ENCODE measurements at places on chromosomes 7 and 10.

GRCh38 chr10:43260117-43260761 lies 6.6 kb downstream of the RASGEF1A start:
- peak; percentile 48 for DNase-seq

DNA sequence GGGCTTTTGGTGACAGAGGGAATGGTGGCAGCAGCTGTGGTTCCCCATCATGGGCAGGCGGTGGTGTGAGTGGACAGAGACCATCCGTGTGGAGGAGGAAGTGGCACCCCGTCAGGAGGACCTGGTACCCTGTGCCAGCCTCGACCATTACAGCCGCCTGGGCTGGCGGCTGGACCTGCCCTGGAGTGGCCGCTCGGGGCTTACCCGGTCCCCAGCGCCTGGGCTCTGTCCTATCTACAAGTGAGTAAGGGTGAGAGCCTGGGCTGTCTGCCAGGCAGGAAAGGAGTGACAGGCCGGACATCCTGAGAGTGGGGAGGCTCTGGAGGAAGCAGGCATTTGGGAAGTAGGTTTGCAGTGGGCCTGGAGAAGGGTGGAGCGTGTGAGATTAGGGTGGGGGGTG lies 2.9 kb upstream of the ZNF467 start:
- peak; percentile 11 for DNase-seq

- DNase-seq: no peak
These were observed 5.4 kb upstream of the GRM8 start for GRCh38 chr7:127258111-127258510.

DNA sequence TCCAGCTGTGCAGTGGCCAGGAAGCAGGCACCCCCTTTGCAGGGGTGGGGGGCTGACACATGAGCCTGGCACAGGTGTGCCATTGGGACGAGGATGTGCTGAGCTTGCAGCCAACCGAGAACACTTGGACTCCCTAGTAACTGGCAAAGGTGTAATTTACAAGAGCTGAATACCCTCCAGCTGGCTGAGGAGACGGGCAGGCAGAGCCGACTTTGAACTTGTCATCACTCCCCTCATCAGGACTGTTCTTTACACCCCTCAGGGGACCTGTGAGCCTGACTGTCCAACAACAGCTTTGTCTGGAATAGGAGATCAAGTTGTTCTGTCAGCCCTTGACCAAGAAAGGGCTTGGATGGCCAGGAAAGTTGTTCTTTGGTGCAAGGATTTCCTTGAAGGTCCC lies 61.2 kb downstream of the CDH23 start:
- no peak for DNase-seq

- DNase-seq: no peak
These were observed 403.7 kb downstream of the RPS24 start for GRCh38 chr10:78437407-78437768.

DNA sequence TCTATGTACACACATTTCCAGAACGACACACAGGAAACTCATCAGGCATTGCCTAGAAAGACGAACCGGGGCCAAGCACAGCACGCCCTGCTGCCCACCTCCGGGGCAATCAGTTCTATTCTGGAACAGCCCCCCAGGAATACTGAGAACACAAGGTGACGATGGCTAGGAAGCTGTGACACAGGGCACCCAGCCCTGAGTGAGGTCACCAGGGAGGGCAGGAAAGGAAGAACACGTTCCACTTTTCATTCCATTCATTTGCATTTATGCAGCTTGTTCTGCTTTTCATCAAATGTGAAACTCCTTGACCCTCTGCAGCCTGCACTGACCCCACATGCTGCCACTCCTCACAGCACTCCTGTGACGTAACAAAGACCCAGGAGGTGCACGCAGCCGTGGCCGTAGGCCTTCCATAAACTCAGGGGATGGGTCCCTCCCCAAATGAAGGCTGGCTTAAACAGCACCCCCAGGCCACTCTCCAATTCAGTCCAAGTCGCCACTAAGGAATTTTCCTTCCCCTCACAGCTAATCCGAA lies 28.9 kb downstream of the MAD1L1 start:
- DNase-seq: peak; percentile 6

DNA sequence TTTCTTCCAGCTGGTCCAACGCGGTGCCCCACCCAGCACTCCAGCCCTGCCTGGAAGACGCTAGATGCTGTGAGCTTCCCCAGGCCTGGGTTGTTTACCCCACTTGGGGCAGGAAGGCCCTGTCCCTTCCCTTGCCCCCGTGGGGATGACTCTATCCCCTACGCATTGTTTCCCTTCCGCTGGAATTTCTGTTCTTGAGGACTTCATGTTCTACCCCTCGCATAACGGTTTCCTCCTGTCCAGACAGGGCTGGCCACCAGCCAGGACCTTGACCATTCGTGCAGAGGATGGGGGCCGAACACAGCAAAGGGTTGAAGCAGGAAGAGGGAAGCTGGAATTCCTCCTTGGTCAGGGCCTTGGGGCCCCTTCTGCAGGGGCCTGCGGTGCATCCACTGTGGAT lies 14.7 kb upstream of the SERPINE1 start:
- peak; percentile 96 for DNase-seq

DNA sequence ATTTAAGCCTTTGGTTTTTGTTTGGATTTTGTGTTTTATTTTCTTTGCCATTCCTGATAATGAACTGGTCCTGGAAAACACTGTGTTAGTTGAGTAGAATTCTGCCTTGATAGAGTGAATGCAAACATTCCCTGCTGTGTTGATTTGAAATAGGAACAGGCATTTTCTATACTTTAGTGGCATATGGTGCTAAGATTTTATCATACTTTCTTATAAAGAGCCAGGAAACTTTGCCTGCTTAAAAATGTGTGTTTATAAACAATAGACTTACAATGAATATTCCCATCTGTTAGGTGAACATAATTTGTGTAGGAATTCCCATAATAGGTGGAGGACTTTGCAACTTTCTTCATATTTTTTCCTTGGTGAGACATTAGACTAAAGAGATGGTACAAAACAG lies 333.3 kb downstream of the SDK1 start:
- no peak for DNase-seq

- DNase-seq: peak; percentile 51
These were observed 4.0 kb upstream of the TMEM236 start for GRCh38 chr10:17747883-17748550.

- peak; percentile 57 for DNase-seq
These were observed 86.1 kb downstream of the EGFR start for GRCh38 chr7:55104712-55105433.

- DNase-seq: no peak
These were observed 92.9 kb upstream of the ADAM12 start for GRCh38 chr10:126481181-126481580.

DNA sequence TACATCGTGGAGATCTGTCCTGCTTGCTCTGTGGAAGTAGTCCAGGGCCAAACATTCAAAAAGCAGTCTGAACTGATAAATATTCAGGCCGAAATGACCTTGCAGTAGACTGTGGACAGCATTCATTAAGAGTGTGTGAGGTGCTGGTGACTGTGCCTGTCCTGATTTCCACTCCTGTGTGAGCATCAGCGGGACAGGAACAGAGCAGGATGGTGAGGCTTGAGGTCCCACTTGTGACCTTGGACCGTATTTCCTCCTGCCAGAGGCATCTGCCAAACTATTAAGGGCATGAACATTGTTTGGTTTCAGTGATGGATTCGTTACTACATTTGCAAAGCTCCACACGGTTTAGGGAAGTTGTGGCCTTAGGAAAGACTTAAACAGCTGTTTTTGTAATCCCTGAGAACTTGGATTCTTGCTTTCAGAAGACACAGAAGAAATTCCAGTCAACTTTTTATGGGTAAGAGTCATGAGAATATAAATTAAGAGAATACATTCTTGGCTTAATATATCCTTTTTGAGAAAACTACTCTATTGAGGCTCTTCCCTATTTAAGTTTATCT lies 32.8 kb downstream of the CCNY start:
- DNase-seq: no peak

GRCh38 chr10:44330431-44330830 lies 54.5 kb downstream of the CXCL12 start:
- no peak for DNase-seq

- no peak for DNase-seq
These were observed 42.9 kb downstream of the CHN2 start for GRCh38 chr7:29237489-29237888.

GRCh38 chr10:73247509-73248258 lies 629 bp upstream of the DNAJC9 start:
- no peak for DNase-seq

- DNase-seq: no peak
These were observed 16.1 kb downstream of the DOCK4 start for GRCh38 chr7:112190120-112190519.

DNA sequence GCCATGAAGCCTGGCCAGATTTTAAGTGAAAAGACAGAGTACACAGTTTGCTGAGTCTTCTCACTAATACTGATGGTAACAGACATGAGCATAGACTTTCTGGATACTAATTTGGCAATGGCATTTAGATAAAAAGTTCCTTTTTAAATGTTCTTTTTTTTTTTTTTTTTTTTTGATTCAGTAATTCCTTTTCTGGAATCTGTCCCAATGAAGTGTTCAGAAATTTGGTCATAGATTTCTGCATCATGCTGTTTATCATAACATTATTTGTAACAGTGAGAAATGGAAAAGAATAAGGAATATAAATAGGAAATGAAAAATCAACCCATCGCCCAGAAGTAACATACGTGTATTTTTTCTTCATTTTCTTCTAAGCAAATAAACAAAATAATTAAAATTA lies 354.9 kb downstream of the CALN1 start:
- no peak for DNase-seq

DNA sequence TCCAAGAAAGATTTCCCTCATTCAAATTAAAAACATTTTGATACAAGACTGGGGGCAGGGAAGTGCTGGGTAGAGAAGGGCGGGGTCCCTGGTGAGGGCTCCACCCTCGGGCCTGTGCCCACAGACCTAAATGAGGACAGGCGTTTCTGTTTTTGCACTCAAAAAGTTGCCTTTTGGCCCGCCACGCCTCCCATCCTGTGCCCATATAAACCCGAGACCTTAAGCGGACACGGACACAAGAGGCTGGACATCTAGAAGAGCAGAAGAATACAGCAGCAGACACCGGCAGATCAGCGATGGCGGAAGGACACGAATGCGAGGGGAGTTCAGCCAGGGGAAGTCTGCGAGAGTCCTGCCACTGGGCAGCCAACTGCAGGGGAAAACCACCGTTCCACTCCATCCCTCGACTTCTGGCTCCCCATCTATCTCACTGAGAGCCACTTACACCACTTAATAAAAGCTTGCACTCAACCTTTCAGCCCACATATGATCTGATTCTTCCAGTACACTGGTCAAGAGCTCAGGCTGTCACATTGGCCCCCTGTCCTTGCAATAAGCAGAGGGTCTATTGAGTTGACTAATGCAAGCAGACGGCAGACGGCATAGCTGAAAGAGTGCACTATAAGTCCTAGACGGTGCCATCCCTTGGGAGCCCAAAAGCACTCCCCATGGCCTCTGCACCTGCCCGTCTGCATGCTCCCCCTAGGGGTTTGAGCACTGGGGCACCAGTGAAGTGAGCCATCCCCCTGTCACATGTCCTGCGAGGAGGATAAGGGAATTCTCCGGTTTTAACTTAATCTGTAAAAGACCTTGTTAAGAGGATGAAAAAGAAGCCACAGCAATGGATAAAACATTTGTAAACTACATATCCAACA lies 181.8 kb upstream of the PRSS1 start:
- DNase-seq: no peak

DNA sequence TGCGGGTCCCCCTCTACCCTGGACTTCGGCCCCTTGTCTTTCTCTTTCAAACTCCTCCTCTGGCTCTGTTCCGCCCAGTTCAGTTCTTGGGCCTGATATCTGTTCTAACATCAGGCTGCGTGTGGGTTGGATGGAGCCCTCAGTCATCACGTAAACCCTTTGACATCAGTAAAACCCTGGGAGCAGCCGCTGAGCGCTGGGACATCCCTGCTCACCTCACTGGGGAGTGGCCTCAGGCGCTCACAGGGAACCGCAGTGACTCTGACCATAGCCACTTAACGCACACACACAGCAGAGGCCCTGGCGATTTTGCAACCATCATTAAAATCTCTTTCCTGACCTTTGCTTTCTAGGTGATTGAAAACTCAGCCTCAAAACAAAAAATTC lies 113.3 kb downstream of the CYTH3 start:
- DNase-seq: no peak

- no peak for DNase-seq
These were observed 24.5 kb downstream of the AVL9 start for GRCh38 chr7:32519763-32520162.

DNA sequence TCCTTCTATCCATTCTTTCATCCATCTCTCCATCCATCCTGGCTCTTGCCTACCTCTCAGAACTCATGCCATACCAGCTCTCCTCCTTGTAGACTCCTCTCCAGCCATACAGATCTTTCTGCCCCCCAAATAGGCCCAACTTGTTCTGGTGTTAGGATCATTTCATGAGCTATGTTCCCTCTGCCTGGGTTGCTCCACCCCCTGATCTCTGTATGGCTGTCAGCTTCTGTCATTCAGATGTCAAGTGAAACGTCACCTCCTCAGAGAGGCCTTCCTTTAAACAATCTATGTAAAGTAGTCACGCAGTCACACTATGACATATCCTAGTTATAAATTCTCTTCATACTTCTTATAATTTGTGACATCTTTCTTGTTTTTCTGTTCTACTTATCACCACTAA lies 42.3 kb upstream of the PNLIPRP3 start:
- DNase-seq: no peak

GRCh38 chr10:76779796-76780301 lies 857.8 kb downstream of the KCNMA1 start:
- no peak for DNase-seq

- DNase-seq: no peak
These were observed 42.4 kb downstream of the STRA8 start for GRCh38 chr7:135275971-135276580.

DNA sequence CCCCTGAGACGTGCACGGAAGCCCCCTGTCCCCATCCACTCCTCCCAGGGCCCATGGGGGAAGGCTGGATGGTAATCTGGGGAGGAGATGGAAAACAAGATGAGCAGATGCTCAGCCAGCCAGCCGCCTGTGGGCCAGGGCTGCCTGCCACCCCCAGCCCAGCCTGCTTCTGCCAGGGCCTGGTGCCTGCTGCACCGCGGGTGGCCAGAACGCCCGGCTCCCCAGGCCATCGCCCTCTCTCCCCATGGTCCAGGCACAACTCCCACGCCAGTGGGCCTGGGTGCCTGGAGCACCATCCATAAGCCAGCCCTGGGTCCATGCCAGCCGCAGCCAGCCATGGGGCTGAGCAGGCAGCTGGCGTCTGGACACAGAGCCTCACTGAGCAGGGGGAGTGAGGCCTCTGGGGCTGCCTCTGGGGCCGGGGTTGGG lies 57.2 kb upstream of the ELN start:
- no peak for DNase-seq

DNA sequence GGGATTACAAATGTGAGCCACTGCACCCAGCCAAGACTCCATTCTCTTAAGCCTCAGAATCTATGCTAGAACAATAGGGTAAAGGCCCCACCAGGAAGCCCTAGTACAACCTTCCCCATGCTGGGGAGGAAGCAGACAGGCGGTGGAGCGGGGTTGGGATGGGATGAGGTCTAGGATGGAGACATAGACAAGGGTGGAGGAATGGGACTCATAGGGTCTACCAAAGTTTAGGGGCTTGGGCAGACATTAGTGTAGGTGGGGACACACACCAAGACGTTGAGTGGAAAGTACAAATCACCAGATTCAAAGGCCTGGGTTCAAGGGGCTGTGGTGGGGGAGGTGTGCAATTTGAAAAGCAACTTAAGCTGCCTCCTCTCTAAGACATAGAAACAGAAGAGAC lies 19.3 kb downstream of the PRSS2 start:
- DNase-seq: no peak
